ENCODE measurements at places on chromosomes 4 and X.

- DNase-seq = no peak
These were observed 46.5 kb downstream of the JAKMIP1 start for GRCh38 chr4:6153874-6154273.

- DNase-seq = no peak
These were observed 29.7 kb downstream of the PPP1R2C start for GRCh38 chrX:42748067-42748850.

DNA sequence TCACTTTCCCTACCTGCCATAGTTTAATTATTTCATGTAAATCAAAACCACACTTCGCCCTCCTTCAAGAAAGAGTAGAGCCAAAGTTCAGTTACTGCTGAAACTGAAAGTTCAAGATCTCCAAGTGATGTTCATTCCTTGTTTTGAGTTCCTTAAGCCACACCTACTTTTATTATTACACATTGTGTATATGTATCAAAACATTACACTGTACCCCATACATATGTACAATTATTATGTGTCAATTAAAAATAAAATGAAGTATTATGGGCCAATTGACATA lies 892.3 kb upstream of the NDST4 start:
- DNase-seq = no peak

DNA sequence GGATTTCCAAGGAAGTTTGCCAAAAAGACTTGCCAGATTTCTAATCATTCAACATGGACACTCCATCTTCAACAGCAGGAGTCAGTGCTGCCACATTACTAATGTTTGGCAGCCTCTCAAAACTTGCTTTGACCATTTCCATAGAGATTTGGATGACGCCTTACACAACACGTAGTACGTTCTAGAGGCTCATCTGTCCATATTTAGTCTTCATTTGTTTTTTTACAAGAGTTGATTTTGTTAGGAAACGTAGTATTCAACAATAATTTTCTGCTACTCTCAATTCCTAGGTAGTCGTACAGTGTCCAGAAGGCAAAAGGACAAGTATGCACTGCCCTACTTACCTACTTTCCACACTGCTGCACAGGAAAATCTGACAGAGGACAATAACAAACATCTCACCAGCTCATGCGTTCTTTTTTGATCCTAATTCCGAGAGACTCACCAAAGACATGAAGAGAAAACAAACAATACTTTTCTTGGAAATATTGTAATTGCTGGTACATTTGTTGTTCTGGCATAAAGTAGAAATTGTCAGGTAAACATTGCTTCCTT lies 117.3 kb downstream of the SNCA start:
- peak; percentile 86 for DNase-seq

DNA sequence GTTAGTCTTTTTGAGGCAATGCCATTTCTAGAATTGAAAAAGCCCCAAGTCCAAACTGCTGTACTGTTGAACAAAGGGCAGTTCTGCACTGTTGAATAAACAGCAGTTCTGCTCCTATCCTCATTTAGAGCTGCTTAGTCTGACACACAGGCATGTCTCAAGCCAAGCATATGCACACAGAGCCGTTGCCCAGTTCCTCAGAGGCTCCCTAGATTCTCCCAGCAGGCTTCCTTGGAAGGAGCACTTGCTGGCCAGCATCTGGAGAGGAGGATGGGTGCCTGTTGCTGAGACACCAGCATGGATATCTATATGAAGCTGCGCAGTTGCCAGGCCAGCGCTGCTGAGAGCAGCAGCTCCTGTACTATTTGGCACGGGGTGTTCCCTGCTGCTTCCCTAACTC lies 138.3 kb upstream of the USP38 start:
- DNase-seq = no peak

DNA sequence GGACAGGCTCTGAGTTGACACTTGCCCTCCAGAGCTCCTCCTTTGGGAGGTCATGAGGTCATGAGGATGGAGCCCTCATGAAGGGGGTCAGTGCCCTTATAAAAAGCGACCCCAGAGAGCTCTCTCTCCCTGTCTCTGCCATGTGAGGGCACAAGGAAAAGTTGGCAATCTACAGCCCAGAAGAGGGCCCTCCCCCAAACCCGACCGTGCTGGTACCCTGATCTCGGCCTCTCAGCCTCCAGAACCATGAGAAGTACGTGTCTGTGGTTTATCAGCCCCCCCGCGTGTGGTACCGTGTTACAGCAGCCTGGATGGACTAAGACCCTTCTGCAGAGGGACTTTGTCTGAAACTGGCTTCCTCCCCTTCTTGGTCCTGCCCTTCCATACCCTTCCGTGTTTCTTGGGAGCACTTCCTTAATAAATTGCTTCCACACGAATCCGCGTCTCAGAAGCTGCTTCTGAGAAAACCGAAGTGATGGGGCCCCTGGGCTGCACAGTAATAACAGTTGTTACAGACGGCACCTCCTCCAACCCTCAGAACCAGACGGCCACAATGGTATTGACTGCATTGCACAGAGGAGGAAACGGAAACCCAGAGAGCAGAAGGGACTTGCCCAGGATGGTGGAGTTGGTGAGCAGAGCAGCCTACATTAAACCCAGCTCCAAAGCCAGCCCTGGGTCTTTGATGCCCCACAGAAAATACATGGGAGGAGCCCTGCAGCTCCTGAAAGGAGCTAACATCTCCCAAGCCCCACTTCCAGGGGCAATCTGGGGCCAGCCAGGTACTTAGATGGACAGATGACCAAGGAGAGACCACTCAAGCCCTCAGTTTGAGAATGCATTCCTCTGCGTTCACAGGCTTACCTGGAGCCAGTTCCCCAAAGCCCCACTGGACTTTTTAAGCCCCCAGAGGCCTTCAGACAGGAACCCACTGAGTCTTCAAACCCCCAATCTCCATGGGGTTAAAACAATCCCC lies 242.7 kb downstream of the BCOR start:
- no peak for DNase-seq

DNA sequence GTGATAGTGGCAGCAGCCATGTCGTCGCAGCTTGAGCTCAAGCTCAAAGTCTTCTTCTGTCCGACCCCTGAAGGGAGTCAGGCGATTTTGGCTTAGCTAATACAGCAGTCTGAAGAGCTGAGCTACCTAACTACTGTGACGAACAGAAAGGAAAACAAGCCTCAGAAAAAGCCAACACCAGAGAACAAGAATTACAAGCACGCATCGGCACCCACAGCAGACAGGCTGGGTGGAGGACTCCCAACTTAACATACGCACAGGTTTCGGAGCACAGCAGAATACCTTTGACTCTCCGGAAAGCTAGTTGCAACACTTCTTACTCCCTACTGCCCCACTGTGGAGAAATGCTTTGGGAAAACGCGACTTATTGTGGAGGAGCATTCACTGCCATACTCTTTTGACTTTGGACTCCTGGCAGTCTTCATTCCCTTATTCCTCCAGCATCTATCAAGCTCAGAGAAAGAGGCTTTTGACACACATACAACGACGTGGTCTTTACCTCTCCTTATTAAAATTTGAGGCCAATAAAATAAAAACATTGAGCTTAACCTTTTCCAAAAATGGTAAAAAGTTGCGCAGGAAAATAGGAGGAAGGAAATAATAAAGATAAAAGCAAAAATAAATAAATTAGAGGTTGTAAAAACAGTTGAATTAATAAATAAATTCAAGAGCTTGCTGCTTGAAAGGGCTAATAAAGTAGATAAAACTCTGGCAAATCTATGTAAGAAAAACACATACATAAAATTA lies 41.3 kb upstream of the GPC3 start:
- DNase-seq = no peak

- no peak for DNase-seq
These were observed 93.7 kb downstream of the C4orf33 start for GRCh38 chr4:129189630-129190029.

- no peak for DNase-seq
These were observed 54.2 kb downstream of the GRID2 start for GRCh38 chr4:92357966-92358365.

GRCh38 chr4:173766171-173766600 lies 236.2 kb upstream of the HAND2 start:
- no peak for DNase-seq

DNA sequence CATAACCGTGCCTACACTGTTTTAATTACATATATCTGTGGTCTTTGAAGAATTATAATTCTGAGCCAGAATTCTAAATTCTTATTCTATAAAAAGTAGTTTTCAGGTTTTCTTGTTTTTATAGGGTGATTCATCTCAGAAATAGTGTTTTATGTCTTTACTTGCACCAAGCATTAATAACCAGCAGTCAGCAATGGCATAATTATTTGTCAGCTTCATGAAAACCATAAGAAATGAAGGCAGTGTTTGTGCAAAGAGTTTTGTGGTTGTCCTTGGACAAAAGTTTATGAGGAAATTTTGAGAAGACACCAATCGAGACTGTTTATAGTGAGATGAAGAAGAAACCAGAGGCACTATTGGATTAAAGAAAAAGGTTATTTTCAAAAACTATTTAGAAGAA lies 37.2 kb downstream of the EDNRA start:
- DNase-seq = no peak

DNA sequence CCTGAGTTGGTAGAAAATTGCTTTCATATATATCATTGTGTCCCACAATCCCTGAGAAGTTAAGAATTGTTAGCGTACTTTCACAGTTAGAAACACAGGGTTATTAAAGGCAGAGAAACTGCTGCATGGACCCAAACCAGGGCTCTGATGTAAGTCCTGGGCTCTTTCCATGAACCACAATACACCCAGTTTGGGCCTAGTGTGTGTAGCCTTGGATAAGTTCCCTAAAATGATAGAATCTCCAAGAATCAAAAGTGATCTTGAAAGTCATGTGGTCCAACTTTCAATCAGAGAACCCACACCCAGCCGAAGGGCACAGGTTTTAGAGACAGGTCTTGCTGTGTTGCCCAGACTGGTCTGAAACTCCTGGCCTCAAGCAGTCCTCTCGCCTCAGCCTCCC lies 257.8 kb upstream of the KLF3 start:
- DNase-seq = no peak

DNA sequence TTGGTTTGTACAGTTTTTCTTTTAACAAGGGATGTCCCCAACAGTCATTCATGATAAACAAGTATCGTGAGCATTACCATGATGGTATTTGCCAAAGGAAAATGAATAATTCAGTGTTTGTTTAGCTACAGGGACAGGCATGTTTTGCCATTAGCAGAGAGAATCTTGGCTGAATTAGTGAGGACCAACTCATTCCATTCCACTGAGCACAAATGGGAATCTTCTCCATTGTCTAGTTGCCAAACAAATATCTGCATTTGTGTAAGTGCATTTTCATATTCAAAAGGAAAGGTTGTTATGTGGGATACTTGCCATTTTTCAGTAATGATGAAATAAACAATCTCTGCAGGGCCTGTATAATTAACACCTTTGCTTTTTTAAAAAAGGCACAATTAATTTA lies 1762.6 kb downstream of the RPA4 start:
- DNase-seq = no peak

DNA sequence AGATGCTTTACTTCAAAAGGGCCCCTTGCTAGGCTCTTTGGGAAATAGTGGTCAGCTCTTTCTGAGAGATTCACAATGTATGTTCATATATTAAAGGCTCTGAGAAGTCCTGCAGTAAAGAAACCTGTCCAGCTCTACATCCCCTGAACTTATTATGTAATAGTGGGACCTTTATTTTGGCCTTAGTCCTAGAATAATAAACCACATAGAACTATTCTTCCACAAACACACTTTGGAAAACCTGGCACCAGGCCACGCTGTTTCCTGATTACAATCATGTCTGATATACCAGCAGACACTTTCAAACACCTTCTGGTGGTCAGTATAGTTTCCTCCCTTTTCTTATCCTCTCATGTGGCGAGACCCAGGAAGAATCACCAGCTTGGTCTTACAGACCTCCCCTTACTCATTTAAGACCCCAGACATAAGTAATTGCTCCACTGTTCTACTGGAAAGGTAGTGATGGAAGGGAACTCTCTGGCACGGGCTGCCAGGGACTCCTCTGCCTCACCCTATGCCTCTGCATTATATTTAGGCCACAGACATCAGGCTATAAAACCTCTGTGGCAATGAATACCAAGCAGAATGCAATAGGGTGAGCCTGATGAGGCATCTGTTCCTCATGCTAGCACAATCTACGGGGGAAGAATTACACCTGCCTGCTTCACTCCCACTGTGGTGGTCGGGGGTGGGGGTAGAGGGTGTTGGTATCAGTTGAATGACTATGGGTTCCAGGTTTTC lies 5.7 kb upstream of the PPEF1 start:
- DNase-seq = no peak

DNA sequence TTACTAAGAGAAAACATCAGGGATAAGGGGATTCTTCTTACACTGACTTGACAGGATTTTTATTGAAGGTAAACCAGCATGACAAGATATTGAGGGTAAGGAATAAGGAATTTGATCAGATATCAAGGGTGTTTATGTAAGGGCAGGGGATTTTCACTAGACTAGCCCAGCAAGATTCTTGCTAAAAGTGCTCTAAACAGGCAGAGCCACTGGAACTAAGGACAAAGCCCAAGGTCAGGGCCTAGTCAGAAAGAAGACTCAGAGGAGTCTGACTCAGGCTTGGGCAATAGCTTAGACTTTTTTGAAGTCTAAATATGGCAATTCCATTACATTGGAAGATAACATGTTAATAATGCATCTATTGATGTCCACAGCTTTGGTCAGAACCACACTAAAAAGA lies 6.5 kb upstream of the GLRA3 start:
- DNase-seq = no peak

DNA sequence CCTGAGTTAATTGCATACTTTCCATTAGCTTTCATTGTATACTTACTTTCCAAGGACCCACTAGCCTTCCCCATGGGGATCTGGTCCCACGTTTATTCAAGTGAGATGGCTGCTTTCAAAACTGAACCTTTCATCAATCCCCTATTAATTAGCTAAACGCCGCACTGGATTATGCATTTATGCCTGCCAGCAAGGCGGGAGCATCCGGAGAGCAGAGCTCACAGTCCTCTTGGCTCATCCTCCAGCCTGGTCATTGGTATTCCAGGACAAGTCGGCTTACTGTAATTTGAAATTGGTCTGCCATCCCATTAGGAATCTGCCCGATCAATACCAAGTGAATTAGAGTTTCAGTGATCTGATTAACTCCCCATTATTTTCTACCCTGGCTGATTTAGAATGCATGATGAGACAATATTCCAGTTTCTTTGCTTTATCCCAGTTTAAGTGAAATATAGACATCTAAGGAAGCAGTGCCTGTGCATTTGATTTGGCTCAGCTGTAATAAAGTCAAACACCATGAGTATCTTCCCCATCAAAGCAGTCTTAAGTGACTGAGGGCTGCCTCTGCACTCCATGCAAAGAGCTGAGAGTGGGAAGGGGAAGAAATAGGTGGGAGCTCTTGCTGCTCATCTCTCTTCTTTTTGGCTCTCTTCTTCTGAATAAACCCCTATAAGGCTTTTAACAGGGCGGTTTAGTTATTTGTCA lies 411.4 kb downstream of the GPAT3 start:
- no peak for DNase-seq

- DNase-seq = no peak
These were observed 187.8 kb downstream of the FRAS1 start for GRCh38 chr4:78244705-78245485.

Data from cerebellar nuclear complex (tissue), 1 donor.